ENCODE measurements at places on chromosomes 11 and 22.

DNA sequence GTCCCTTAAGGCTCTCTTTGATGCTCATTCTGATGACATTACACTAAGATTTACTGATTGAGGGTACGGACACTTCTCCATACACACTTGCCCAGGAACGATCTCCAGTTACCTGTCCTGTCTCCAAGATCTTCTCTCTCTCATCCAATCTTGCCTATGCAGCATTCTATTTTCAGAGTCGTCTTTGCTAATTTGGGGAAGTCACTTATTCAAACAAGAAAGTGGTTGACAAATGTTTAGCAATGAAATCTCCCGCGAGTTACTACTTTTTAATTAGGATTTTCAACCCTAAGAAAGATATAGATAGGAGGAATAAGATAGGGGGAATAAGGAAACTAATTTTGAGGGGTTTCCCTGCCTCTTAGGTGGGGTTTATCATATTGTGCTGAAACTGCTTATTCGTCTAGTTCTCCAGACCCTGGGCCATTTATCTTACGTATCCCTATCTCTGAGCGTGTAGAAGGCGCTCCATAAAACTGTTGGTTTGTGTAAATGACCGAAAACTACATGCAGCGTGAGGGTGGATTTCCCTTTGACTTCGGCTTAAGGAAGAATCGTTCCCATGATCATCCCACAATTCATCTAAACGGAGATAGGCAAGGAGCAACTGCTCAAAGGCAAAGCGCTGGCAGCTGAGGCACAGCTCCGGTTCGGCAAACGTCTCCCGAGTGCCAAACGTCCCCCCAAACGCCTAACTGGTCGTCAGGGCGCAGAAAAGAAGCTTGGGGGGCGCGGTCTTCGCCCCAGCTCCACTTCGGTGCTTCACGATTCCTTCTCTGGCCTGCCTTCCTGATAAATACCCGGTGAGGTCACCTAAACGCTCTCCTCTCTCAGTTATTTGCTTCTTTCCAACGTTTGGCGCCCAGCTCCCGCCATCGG is 804 bp downstream of the APIP start:
- DNase-seq: no peak

GRCh38 chr11:67177399-67178281 is 58.6 kb downstream of the KDM2A start:
- DNase-seq: no peak

DNA sequence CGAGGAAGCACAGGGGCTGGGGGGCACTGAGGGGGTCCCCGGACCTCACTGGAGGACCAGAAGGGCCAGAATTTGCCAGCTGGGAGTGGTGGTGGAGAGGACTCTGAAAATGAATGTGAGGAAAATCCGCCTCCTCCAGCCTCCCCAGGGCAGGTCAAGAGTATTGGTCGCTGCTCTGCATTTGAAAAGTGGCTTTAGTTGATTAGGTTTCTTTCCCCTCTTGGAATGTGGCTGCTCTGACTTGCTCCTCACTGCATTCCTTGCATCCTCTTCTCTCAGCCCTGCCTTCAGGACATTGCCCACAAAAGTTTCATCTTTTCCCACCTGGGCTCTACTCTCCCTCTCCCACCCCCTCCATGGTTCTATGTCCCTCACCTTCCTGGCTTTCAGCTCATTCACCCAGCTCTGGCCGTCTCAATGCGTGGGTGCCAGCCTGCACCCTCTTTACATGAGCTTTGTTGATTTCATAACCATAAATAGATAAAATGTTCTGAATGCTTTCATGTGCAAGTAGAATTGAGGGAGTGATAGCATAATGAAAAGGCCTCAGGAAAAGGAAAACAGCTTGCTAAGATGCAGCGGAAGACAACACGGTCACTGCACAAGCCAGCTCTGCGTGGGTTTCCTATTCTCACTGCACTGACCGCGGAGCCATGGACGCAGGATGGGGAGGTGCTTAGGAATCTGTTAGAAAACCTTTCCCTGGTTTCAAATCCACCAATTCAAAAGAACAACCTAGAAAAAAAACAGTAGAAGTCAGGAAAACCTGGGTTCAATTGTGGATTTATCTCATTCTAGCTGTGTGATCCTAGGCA is 6.5 kb upstream of the NPAS4 start:
- no peak for DNase-seq

- no peak for DNase-seq
Measured at GRCh38 chr11:1847006-1847735, 5.7 kb upstream of the LSP1 start.

GRCh38 chr22:31363885-31364465 is 17.8 kb upstream of the PATZ1 start:
- DNase-seq: no peak

DNA sequence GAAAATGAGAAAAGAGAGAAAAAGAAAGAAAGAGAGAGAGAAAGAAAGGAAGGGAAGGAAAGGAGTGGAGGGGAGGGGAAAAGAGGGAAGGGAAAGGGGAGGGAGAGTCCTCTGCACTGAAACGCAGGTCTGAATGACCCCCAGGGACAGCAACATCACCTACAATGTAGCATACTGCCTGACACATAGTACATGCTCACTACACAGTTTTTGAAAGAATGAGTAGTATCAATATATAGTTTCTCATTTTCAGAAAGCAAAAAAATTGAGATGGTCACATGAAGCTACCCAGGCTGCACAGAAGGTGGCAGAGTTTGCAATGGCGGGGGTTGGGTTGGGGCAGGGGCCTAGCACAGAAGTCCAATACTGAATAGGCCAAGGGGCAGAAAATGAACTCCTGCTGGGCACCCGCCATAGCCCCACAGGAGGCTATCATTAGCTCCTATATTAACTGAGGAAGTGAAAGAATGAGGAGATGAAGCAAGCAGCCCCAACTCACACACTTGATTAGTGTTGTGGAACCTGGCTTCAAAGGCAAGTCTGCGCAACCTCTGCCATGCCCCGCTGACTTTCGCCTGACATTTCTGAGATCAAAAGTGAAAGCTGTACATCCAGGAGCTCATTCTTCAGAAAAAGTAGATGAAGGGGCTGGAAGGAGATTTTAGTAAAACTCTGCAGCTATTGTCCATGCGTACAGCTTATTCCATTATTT is 241.2 kb upstream of the SYN3 start:
- no peak for DNase-seq

DNA sequence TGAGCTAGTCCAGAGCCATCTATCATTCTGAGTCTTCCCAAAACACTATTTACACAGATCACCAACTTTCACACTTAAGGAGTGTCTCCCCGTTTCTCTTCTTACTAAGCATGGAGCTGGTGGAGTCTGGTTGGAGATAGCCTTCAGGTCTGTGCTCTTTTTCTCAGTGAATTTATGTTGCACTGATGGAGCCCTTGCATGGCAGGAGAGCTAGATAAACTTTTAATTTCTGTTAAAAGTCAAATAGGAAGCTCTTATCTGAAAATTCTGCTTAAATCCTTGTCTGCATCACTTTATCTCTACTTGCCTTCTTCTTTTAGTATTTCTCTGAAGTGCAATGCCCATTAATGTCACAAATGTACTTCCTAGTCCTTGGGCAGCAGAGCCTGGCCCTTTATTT is 63.4 kb downstream of the ST3GAL4 start:
- DNase-seq: no peak

- DNase-seq: no peak
Measured at GRCh38 chr11:62976109-62976508, 8.7 kb downstream of the SLC22A6 start.

- no peak for DNase-seq
Measured at GRCh38 chr11:109051200-109051599, 370.8 kb upstream of the C11orf87 start.

- no peak for DNase-seq
Measured at GRCh38 chr11:28526406-28526751, 418.2 kb downstream of the METTL15 start.

DNA sequence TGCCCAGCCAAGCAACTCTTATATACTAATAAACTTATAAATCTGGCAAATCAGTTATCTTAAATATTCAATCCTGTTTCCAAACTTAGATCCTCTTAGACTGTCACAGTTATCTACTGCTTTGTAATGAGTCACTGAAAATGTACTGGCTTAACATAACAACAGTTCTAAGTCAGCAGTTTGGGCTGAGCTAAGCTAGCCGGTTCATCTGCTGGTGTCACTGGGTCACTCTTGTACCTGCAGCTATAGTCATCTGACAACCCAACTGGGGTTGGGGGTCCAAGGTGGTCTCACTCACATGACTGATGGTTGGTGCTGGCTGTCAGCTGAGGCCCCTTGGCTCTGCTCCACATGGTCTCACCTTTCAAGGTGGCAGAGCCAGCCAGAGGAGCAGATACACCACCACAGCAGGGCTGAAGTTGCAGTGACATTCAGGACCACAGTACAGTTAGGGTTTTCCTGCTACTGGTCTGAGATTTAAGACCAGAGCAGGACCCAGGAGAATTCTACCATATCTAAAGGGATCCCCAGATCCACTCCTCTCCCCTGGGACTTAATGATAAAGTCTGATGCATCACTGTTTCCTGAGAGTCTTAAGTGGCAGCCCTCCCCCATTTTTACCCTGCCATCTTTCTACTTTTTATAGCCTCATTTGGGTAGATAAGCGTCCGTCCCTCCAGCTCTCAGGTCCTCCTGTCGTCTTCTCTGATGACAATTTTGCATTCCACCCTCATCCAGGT is 7.9 kb upstream of the MACROD1 start:
- DNase-seq: no peak

DNA sequence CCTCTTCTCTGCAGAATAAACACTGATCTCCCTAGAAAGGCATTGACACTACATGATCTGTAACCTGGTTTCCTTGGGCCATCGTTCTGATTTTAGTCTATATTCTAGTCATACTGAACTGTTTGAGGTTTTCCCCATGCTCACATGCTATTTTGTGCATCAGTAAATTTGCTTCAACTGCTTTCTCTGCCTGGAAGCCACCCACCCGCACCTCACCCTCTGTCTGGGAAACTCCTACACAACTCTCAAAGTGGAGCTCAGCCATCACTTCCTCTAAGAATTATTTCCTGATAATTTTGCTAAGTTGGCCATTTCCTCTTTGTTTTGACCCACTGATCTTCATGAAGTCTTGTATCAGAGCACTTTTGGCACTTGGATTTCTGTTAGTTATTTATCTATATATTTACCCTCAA is 36.1 kb downstream of the MMP20 start:
- no peak for DNase-seq

GRCh38 chr11:77395460-77396173 is 78.3 kb downstream of the PAK1 start:
- DNase-seq: no peak

DNA sequence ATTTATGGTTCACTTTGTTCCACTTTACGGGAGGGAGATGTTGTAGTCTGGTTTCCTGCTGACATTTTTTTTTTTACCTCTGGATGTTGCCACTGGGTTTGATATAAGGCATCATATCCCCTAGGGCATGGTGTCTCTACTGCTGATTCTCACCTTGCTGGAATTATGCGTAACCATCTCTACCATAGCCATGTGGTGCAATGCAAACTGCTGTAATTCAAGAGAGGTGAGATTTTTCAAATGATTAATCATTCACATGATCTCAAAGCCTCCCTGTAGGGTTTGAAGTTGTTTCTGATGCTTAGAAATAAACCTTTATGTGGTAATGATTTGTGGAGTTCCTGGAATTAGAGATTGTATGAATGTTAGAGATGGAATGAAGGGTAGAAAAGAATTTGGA is 13.0 kb downstream of the MS4A3 start:
- DNase-seq: no peak

GRCh38 chr11:45056529-45056928 is 89.9 kb upstream of the PRDM11 start:
- DNase-seq: no peak

GRCh38 chr11:23423104-23423503 is 562.8 kb upstream of the CCDC179 start:
- no peak for DNase-seq

- no peak for DNase-seq
Measured at GRCh38 chr22:50620593-50621355, 7.2 kb downstream of the ARSA start.

DNA sequence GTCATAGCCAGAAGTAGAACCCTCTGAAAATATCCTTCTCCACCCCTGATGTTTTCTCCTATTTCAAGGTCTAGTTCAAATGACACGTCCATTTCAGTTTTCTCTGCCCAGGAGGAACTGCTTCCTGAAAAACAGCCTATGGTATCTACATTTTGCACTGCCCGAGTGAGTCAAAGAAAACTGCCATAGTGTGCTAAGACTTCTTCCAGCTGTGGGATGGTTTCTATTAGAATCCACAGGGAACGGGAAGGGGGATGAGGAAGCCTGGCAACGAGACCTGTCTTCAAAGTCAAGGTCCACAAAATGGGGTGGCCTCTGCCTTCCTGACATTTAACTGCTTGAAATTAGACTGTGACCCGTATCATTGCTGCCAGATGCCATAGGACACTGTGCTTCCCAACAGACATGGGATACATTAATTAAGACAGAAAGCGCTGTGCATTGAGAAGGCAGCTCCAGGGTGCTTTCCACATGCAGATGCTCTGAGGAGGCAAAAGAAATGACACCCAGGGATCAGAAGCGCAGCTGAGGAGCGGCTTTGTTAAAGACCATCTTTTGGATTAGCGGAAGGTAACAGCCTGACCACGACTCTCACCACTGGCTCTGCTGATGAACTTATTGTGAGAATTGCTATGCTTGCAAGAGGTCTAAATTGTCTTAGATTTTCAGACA is 39.4 kb upstream of the NUP50 start:
- no peak for DNase-seq

DNA sequence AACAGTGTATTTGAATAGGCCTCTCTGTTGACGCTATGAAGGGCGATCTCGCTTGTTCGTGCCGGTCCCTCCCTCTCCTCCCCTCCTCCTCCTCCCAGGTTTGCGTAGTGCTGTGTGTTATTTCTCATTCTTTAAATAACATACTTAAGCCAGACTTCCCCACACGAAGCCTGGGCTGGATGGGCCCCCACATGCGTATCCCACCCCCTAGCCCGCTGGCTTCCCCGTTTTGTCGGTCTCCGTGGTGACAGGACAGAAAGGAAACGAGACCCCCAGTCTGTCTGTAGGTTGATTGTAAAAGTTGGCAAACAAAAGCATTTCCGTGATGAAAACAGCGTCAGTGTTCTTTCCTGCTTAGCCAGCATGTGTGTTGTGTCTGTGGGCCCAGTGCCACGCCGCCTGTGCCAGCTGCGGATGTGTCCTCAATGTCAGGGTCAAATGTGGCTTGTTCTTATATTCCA is 27.3 kb downstream of the FAM118A start:
- DNase-seq: no peak

- DNase-seq: no peak
Measured at GRCh38 chr22:47457021-47457420, 694.6 kb downstream of the TBC1D22A start.

- no peak for DNase-seq
Measured at GRCh38 chr11:86916330-86916729, 38.9 kb downstream of the FZD4 start.

DNA sequence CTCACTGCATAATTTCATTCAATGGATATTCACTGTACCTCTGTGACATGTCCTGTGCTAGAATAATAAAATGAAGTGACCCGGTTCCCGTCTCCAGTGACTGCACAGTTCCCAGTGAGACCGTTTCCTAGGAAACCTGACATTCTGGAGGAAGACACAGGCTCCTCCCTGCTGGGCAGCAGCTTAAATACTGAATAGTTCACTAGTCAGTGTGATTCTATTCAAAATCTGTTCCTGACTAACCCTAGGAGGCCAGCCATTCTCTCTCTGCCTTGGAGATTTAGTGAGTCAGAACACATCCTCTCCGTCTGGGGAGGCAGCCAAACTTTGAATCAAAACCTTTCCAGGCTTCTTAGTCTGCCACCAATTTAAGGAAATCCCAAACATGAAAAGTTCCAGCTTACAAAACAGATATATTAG is 11.3 kb downstream of the TRIM66 start:
- DNase-seq: peak; percentile 75

GRCh38 chr11:119983240-119983732 is 154.6 kb downstream of the TRIM29 start:
- DNase-seq: peak; percentile 8

- DNase-seq: no peak
Measured at GRCh38 chr11:116207421-116208141, 565.2 kb downstream of the BUD13 start.
